Activated CD8-positive, alpha-beta memory T cell treated with anti-CD3 and anti-CD28 coated beads, Interleukin-2, amount 50 U/mL, for 4 hours (primary cell): ENCODE measurements at places on chromosomes 16 and 17.

GRCh38 chr17:43667947-43668348, 6.2 kb upstream of the MEOX1 start:
- no peak for DNase-seq

DNA sequence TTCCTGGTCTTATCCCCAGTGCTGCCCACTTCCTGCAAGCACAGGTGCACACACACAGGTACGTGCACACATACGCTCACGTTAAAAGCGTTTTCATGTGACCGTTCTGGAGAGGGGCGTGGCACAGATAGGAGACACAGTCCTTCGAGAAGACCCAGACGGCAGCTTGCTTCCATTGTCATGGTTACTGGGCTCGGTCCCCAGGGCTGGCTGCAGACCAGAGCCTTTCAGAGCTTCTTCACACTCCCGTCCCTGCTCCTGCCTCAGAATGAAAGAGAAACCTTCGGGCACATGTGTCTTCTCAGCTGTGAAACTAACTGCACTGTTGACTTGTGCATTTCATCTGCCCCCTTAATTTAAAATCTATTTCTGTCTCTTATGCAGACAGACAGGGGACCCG, 154.2 kb downstream of the PITPNC1 start:
- DNase-seq, result no peak

- no peak for DNase-seq
Observed at GRCh38 chr17:81302861-81303333, 7.8 kb upstream of the SLC38A10 start.

DNA sequence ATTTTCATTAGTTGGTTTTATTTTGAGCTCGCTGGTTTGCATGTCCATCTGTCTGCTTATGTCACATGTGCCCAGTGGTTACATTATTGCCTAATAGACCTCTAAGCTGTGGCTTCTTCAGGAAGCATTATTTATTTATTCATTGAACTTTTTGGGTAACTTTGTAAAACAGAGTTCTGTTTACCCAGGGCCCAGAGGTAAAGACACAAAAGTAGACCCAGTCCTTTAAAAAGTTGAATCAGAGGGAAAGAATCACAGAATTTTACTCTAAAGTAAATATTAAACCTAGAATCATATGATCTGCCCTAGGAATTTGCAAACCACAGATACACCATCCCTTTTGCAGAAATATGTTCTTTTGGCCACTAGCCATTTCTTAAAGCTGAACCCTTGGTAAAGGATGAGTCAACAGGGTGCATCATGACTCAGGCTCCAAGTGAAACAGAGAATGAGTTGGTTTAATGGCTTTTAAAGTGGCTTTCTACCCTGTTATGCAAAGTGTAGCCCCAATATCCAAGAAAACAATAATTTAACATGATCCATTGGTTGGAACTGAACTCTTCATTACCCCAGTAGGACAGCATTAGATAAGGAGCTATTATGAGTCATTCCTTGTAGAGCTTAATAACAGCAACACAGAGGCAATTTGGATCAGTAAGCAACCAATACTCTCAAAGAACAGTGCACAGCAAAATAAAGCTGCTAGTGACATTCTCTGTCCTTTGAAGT, 236.3 kb downstream of the KCNJ2 start:
- DNase-seq, result no peak

DNA sequence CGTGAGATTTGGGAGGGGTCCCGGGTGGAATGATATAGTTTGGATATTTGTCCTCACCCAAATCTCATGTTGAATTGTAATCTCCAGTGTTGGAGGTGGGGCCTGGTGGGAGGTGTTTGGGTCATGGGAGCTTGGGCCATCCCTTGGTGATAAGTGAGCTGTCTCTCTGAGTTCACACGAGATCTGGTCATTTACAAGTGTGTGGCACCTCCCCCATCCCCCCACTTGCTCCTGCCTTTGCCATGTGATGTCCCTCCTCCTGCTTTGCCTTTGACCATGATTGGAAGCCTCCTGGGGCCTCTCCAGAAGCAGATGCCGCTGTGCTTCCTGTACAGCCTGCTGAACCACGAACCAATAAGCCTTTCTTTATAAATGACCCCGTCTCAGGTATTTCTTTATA, 21.3 kb upstream of the BAIAP2 start:
- DNase-seq, result no peak
